ENCODE measurements at places on chromosomes 1 and 21.

DNA sequence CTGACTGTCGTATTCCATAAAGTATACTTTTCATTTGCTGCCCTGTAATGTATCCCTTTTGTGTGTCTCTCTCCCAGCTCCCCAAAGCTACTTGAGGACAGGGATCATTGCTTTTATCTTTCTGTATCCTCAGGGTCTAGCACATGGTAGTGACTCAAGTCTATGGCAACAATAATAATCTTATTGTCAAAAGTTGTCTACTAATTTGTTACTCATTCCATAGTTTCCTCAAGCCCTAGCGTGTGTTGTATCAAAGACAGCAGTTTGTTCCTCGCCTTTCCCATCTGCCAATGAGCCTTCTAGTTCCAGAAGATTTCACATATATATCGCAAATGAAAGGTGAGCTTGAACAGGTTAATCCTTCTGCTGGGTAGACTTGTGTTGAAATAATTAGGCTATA lies 9.8 kb upstream of the SLC30A1 start:
- DNase-seq = no peak

- DNase-seq = no peak
Measured at GRCh38 chr1:211753649-211754251, 76.8 kb downstream of the LPGAT1 start.

DNA sequence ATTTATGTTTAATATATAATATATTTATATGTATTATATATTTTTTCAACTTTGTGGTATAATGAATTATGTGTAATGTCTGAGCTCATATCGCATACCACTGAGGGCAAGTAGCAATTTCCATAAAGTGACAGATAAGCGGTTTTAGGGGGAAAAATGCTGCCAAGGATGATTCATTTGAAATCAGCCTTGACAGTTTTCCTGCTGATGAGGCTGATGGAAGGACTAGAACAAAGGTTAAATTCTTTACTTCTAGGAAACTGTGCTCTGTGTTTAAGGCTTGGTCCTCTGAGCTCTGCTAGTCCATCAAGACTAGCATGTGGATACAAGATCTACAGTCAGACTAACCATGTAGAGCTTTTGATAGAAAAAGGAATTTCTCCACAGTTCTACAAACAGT lies 19.3 kb upstream of the DDAH1 start:
- no peak for DNase-seq

GRCh38 chr1:204829133-204829825 lies 41.4 kb upstream of the NFASC start:
- DNase-seq = no peak

GRCh38 chr1:5342172-5342571 lies 650.1 kb downstream of the NPHP4 start:
- DNase-seq = no peak
